Activated T-cell treated with anti-CD3 and anti-CD28 coated beads for 24 hours (primary cell): ENCODE measurements at places on chromosomes 6 and 20.

GRCh38 chr6:137666202-137666774 lies 172.1 kb upstream of the OLIG3 start:
- DNase-seq = no peak

DNA sequence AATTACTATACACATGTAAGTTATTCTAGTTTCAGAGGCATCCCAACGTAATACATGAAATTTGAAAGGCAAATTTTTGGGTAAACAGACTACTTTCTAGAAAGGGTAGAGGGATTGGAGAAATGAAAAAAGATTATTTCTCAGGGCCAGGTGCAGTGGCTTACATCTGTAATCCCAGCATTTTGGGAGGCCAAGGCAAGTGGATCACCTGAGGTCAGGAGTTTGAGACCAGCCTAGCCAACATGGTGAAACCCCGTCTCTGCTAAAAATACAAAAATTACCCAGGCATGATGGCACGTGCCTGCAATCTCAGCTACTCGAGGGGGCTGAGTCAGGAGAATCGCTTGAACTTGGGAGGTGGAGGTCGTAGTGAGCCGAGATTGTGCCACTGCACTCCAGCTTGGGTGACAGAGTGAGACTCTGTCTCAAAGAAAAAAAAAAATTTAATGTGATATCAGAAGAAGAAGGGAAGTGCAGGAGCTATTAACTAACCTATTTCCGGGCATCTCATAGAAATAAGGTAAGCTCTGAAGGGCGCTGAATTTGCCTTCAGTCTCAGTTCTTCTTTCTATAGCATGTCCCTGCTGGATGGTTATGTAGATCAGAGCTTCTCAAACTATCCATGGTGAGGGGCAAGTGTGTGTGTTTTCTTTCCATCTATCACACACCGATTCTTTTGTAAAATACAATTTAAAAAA lies 100.3 kb upstream of the MTHFD1L start:
- no peak for DNase-seq

- DNase-seq = no peak
Observed at GRCh38 chr20:49677777-49678758, 35.6 kb downstream of the B4GALT5 start.

DNA sequence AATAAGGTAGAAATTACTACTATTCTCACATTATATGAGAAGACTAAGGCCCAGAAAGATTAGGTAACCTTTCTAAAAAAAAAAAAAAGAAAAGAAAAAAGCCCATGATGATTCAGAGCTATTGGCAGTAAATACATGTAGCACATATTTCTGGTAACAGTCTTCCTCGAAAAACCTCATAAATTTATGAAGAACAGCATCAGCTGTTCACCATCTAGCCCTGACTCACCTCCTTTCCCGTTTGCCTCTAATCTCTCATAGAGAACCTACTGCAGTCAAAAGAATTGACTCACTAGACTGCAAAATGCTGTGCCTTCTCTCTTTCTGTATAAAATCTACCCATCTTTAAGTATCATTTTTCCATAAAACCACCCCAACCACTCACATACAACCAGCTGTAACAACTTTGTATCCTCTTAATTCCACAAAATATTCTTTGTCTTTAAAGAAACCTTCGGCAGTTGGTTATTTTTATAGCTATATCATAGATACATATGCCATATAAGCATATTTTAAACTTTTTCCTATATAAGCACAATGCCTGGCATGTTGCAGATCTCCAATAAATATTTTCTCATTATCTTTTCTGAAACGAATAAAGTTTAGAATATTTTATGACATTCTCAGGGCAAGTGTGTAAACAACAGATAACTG lies 152.7 kb upstream of the ENPP5 start:
- DNase-seq = no peak

GRCh38 chr20:34954904-34955230 lies 739 bp downstream of the GSS start:
- no peak for DNase-seq

DNA sequence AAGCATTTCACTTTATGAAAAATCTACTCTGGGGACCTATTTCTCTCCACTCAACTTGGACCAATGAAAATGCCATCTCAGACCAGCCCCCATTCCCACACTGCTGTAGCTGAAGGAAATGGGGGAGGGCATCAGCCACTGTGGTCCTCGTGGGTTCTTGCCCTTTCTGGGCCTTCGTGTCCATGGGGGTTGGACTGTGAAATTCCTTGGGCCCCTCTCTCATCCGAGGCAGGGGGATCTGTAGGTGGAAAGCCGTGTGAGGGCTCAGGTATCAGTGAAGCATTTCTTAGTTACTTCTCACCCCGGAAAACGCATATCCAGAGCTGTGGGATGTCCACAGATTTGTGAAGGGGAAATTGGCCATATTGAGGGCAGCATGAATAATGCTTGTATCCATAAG lies 147.9 kb downstream of the CDC5L start:
- DNase-seq = no peak

GRCh38 chr20:43389211-43389610 lies 68.5 kb upstream of the SRSF6 start:
- no peak for DNase-seq
